ACHN (cell line): ENCODE measurements at places on chromosomes 11 and 22.

- DNase-seq: no peak
Observed at GRCh38 chr11:44571871-44572270, 6.4 kb downstream of the CD82 start.

DNA sequence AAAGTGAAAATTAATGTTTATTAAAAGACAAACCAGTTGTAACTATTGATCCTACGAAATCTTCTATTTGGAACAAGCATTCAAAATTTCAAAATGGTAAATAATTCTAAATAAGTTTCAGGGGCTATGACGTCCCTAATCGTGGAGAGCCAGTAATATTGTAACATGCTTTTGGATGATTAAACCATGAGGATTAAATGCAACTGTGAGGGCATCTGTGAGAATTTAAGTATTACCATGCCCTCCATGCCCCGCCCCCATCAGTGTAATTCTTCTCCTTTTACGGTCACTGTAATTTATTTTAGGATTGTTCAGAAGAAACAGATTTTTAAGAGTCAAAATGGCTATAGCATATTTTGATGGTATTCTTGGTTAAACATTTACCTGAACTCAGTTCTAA is 133.2 kb downstream of the APOL5 start:
- no peak for DNase-seq

DNA sequence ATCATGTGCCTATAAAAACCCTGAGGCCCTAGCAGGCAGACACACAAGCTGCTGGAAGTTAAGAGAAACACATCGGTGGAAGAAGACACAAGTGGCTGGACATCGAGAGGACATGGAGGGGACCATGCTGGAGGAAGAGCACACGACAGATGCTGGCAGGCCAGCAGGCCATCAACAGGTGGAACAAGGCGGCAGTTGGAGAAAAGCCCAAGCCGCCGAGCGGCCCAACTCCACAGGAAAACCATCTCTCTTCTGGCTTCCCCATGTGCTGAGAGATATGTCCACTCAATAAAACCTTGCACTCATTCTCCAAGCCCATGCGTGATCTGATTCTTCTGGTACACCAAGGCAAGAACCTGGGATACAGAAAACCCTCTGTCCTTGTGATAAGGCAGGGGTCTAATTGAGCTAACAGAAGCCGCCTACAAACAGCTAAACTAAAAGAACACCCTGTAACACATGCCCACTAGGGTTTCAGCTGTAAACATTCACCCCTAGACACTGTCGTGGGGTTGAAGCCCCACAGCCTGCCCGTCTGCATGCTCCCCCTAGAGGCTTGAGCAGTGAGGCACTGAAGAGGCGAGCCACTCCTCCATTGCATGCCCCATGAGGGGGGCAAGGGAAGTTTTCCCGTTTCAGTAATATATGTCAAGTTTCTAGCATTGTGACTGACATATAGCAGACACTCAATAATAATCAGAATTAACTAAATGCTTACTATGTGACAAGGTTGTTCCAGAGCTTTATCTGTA is 39.0 kb upstream of the MMP20 start:
- DNase-seq: no peak

GRCh38 chr11:27238811-27239210 is 124.2 kb downstream of the CCDC34 start:
- DNase-seq: no peak

DNA sequence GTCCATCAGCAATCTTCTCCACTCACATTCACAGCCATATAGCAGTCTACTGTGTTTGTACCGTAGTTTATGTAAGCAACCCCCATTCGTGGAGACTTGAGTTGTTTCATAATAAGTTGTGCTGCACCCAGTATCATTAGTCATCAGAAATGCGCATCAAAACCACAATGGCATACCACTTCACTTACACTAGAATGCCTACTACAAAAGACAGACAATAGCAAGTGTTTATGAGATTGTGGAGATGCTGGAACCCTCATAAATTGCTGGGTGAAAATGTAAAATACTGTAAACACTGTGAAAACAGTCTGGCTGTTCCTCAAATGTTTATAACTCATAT is 133.3 kb downstream of the ATXN10 start:
- DNase-seq: peak; percentile 91

DNA sequence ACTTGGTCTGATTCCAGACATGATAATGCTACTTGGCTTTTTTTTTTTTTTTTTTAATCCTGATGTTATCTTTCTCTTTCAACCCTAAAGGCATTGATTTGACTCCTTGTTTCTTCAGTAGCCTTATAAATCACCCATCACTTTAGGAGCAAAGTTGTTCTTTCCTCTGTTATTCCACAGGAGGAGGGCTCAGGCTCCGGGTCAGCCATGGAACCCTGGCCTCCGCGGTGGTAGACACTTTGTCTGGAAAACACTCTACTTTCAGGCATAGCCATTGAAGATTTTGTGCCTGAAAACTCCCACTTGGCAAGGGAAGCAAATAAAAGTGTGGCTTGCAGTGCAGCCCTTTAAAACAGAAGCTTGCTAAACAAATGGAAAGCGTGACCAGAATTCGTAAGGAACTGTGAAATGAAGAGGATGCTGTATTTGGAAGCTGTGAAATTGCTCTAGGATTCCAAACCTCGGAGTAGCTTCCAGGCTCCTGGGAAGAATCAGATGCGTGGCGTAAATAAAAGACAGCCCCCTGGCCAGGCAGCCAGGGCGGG is 44.9 kb downstream of the ARHGAP8 start:
- DNase-seq: no peak

- no peak for DNase-seq
Observed at GRCh38 chr22:26437694-26438392, 8.8 kb downstream of the ASPHD2 start.

GRCh38 chr11:131748151-131749050 is 378.0 kb downstream of the NTM start:
- peak; percentile 47 for DNase-seq

DNA sequence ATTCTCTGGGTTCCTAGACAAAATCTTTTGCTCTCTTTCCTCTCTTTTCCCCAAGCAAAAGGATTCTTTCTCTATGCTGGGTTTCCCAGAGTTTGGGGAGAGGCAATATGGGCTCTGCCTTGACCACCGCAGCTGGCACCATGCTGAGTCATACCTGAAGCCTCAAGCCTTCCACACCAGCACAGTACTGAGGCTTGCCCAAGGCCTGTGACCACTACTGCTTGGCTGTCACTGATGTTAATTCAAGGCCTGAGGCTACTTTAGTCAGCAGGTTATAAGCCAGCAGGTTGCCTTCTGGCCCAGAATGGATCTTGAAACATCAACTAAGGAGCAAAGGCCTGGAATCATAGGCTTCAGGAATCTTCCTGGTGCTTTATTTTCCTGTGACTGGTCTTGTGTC is 185.3 kb downstream of the DYNC2H1 start:
- DNase-seq: no peak

GRCh38 chr11:10761085-10761698 is 10.1 kb downstream of the CTR9 start:
- no peak for DNase-seq

GRCh38 chr11:64767344-64768299 is 7.8 kb upstream of the PYGM start:
- peak; percentile 49 for DNase-seq

DNA sequence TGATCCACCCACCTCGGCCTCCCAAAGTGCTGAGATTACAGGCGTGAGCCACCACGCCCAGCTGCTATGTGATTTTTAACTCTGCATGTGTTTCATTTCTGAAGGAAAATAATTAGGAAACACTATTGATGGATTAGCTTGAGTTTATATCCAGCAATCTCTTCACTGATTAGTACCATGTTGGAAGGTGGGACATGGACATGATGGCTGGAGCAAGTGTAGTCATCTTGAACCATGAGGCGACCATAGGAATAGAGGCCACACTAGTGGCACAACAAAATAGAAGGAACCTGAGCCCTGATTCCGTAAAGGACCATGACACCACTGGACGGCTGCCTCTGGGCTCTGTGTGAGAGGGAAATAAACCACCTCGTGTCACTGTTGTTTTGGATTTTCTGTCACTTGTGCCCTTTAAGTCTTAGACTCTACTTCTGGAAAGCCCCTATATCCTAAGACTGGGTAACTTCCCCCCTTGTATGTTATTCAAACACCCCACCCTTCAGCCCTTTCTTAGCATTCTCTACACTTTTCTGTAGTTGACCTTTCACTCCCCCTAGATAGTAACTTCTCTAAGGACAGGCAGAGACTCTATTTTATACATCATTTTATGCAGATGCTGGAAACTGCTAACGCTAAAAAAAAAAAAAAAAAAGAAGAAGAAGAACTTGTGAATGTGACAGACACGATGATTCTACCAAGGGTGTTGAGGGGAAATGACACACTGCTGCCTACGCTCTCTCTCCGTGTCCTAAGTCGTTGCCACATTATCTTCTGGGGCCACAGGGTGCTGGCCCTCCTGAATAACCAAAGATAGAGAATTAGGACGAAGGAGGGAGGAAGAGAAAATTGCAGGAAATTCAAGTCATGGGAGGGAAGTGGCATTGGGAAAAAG is 2.7 kb upstream of the VPS37C start:
- no peak for DNase-seq

GRCh38 chr11:7486098-7486780 is 933 bp downstream of the OLFML1 start:
- DNase-seq: no peak

GRCh38 chr11:95108671-95109551 is 19.3 kb downstream of the ENDOD1 start:
- no peak for DNase-seq

DNA sequence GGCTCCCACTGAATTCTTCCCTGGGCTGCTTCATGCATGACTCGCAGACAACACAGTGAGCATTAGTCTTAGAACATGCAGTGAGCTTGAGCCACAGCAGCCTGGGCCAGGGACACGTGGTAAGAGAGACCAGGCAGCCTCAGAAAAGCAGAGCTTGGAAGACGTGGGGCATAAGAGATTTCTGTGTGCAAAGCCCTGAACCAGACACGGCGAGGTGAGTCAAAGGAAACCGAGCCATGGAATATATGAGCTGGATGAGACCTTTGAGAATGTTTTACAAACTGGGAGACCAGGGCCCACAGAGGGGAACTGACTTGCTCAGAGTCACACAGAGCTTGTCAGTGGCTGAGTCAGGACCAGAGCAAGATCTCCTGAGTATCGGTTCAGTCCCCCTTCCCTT is 8.5 kb upstream of the FXYD6 start:
- no peak for DNase-seq

DNA sequence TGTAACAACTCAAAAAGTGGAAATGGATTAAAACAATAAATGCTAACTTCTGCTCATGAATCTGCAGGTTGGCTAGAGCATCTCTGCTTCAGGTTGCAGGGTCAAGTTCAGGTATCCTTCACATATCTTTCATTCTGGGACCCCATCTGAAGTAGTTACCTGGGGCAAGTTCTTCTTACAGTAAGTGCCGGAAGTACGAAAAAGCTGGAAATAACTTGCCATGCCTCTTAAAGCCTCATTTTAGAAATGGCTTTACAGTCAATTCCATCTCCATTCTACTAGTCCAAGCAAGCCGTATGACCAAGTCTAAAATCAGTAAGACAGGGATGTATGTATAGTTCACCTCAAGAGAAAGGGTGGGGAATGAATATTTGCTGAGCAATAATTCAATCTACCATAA is 93.7 kb downstream of the FCHSD2 start:
- DNase-seq: no peak

GRCh38 chr11:46386674-46387073 is 4.9 kb downstream of the CHRM4 start:
- DNase-seq: no peak

- no peak for DNase-seq
Observed at GRCh38 chr11:2789791-2790567, 90.2 kb upstream of the KCNQ1OT1 start.

DNA sequence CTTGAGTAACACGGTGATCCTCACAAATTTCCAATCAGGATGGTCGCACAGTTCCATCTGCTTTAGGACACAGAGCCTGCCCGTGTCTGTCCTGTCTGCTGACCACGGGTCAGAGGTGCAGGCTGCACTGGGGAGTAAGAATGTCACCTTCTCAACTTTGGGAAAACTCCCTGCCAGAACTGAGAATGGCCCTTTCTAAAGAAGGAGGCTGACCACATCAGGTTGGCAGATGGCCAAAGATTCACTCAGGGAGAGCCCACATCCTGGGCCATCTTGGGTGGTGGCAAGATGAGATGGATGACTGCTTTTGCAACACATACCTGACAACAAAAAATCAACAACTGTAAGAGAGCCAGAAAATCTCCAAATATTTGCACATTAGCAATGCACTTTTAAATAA is 101.9 kb downstream of the IGLL1 start:
- peak; percentile 8 for DNase-seq

- peak; percentile 24 for DNase-seq
Observed at GRCh38 chr11:80593648-80594374, 1153.0 kb upstream of the TENM4 start.

DNA sequence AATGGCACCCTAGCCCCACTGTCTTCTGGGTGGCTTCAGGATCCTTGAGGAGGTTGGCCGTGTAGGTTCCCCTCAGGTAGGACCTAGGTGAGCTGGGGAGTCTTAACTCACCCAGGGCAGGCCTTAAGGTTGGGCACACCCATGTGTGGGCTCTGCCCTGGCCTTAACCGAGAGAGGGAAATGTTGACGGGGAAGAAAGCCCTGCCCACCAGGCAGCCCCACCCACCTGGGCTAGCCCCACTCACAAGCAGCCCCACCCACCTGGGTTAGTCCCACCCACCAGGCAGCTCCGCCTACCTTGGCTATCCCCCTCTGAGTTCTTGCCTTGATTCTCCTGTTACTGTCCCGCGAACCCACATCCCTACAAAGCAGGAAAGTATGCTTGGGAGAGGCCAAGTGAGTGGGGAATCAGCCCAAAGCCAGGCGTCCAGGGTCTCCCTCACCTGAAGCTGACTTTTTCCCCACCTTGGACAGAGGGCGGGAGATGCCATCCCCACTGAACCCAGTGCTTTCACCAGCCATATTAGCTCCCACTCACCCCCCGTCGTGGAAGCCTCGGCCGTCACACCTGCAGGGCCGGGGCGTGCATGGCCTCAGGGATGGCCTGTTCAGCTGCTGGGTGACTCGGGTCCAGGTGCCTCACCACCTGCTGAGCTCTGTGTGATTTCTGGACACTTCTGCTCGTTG is at the start of gene MYEOV:
TSS of gene MYEOV (plus strand) at position 337 of the 687 bp plus-strand sequence. CDS start 1,200 bp downstream, outside the sequence.
- DNase-seq: peak; percentile 9

GRCh38 chr11:93591247-93591898 is 48.2 kb upstream of the SMCO4 start:
- no peak for DNase-seq

GRCh38 chr11:5550440-5551095 is 2.2 kb upstream of the OR52H1 start:
- DNase-seq: peak; percentile 70

DNA sequence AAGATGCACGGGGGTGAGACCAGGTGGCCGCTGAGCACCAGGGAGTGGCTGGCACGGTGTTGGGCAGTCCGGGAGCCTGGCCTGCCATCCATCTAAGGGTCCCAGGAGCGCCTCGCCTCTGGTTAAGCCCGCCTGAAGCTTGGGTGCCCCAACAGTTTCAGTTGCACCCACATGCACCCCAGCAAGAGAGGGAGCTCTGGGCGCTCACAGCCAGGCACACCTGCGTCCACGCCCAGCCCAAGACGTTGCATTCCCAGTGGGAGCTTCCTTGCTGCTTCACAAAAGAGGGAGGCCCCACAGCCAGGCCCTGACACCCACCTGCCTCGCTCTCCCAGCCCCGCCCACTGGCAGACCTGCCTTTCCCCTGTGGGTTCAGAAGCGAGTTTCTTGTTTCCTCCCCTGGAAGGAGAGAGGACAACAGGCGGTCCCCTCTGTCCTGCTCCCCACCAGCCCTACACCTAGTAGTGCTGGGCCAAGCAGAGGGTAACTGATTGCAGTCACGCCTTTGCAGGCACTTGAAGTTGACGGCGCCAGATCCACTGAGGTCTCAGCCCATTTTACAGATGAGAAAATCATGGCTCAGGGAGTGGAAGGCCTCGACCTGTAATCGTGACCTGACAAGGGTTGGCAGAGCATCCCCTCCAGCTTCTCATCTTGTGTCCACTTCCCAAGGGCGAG is 35.4 kb downstream of the OSBPL5 start:
- DNase-seq: no peak
